ENCODE measurements at places on chromosomes 7 and 10.
A peak's percentile ranks its signal among the peaks of the same experiment; 100 is the strongest.

DNA sequence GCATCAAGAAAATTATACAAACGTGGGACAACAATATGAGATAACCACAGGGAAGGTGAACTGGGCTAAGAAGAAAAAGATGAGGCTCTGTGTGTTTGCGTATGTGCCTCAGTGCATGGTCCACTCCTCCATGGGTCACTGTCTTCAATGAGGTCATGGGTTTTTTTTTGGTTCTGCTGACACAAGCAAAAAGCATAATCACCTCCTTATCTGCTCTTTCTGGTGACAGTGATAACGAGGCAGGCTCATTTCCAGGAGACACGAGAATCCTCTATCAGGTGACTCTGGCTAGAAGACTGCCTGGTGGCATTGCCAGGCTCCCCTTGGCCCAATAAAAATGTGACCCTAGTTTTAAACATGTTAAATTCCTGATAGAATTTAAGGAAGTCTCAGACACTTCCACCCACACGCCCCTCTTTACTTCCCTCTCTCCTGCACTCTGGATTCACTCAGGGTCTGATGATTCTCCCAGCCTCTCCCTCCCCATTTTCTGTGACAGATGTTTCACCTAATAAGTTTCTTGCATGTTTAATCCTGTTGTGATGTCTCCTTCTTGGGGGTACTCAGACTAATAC, 35.3 kb upstream of the CDCA7L start:
- DNase-seq: no peak

GRCh38 chr10:125011171-125011925, 69.4 kb downstream of the ZRANB1 start:
- DNase-seq: no peak

GRCh38 chr7:113197274-113197673, 78.9 kb upstream of the SMIM30 start:
- DNase-seq: peak; percentile 82

DNA sequence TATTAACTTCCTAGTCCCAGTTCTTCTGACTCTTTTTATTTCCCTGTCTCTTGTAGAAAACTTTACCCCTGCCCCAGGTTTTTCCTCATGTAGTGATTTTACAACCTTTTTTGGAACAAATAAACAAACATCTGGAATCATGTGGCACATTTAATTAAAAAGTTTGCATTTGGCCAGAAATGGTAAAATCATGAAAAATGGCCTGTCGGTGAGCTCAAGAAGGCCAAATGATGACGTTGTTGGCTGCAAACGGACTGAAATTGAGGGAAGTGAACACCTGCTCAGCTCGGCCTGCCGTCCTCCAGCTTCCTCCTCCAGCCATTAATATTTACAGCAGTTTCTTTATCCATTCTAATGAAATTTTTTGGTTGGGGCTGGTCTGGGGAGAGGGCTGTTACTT, 902.8 kb downstream of the LRMDA start:
- DNase-seq: no peak

DNA sequence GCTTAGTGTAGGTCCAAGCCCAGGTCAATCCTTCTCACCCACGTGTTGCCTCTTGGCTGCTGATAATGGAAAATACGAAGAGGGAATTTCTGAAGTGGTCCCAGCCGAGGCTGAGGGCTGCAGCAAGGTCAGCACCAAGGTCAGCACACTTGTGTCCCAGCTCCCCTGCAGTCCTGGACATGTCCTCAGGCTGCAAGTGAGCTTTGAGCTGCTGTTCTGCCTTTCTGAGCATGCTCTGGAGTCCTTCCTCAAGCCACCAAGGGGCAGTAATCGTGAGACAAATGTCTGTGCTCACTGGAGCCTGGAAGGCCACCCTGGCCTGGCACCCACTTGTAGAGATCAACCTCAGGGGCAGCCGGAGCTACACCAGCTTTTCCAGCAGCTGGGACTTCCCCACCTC, 28.3 kb downstream of the DRGX start:
- DNase-seq: no peak

- peak; percentile 78 for DNase-seq
Measured at GRCh38 chr10:49089557-49090188, 25.6 kb downstream of the VSTM4 start.

DNA sequence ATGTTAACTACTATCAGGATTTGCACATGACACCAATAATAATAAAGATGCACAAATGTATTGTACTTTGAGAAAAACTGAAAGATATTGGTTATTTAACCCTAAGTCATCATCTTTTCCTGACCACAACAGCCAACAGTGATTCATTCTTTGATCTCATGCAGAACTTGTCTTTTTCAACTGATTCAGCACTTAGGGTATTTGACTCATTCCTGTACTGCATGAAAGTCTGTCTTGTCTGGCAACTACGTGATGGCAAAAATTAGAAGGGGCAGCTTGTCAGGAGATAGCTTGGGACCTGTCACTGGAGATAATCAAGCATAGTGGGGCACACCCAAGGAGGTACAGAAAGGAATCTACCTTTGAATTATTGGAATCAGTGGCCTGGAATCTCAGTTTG, 77.8 kb upstream of the LRRC17 start:
- DNase-seq: peak; percentile 78

DNA sequence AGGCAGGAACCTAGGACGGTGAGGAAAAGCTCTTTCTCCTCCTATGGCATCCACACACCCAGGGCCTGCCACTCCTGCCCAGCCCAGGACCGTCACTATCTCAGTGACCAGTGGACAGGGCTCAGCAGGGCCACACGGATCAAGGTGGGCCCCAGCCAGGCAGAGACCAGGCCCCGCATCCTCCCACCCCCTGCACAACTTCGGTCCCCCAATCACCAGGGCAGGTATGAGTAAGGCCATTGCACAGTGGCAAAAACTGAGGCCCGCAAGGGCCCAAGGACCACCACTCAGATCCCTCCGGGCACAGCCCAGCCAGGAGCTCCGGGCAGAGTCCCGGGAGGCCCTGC, 30.3 kb downstream of the OAT start:
- DNase-seq: no peak

DNA sequence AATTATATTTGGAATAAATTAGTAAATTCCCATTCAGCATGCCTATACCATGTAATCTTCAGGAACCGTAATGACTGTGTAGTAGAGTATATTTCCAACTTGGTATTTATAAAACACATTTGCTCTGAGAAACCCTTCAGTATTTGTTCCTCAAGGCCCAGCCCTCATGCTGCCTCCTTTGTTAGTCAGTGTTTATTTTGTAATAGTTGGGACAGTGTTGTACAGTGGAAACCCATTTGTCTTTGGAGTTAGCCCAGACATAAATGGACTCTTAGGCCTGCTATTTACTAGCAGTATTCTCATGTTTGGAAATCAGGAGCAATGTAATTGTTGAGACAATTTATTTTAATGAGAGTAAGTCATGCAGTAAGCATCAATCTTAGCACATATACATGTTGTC, 686.9 kb downstream of the AUTS2 start:
- no peak for DNase-seq

DNA sequence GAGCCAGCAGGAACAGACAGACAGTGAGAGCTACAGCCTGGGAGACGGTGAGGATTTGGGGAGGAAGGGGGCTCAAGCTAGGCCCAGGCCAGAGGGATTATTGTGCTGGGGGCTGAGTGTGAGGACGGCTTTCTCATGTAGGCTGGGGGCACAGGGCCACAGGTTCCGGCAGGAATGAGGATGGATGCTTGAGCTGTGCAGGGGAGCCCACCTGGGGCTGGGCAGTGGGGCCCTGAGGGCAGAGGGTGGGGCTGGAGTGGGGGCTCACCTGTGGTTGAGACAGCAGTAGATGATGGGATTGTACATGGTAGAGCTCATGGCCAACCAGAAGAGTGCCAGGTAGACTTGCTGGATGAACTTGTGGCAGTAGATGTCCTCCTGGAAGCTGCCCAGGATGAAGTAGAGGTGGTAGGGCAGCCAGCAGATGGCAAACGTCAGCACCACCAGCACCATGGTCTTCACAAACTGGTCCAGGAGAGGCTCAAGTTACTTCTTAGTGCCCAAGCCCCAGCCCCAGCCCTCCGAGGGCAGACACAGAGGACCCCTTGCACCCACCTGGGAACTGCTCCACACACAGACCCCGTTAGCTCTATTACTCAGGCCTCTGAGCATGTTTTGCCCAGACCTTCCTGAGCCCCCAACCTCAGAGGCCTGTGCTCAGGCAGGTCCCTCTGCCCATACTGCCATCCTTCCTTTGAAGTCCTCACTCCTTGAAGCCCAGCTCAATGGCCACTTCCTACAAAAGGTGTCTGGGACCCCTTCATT, 9.7 kb downstream of the TACR2 start:
- DNase-seq: no peak

GRCh38 chr10:2340831-2341647, 603.7 kb upstream of the ADARB2 start:
- no peak for DNase-seq

- DNase-seq: no peak
Measured at GRCh38 chr10:103822107-103822716, 33.2 kb downstream of the SH3PXD2A start.

- DNase-seq: no peak
Measured at GRCh38 chr7:158809596-158809995, 19.7 kb downstream of the ESYT2 start.

DNA sequence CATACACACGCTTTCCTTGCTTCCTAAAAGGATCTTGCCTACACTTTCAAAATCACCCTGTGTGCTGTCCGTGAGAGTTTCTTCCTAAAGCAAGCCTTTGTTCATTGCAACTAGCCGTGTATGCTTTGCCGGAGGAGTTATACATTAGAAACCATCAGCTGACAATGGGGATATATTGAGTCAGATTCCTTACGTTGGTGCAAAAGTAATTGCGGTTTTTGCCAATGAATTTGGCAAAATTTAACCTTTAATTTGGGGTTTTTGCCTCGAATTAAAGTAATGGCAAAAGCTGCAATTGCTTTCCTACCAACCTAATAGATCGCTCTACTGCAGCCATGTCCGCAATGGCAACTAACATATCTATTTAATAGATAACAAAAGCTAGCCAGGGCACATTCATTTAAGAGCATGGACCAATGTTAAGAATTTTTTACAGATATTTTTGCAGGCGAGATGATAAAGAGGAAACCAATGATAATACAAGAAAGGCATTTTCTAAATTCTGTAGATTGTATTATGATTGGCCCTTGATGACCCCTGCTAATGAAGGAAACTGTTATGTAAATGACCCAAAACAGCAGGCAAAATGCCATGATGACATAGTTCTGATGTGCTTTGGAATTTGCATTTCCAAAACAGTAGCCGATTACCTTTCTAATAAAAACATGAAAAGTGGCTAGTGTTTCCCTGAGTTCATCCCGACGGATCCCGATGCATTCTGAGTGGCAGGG, 184.8 kb upstream of the NRP1 start:
- DNase-seq: no peak

- no peak for DNase-seq
Measured at GRCh38 chr10:1708746-1709145, 28.6 kb downstream of the ADARB2 start.

DNA sequence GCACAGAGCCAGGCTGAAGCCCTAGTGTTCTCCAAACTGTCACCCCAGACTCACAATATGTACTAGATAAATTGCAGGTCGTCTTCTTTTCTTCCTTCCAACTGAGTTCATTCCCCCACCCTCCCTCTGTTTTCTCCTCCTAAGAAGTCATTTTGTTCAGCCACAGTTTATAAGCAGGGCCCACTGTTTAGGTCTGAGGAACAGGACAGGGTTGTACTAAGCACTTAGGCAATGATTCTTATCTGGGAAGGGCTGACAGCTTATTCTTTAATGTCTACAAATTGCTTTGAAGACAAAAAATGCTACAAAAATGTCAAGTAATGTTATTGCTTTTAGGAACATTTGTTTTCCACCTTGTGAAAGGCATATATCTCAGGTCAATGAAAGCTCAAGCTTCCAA, 59.1 kb downstream of the CDC123 start:
- DNase-seq: no peak

DNA sequence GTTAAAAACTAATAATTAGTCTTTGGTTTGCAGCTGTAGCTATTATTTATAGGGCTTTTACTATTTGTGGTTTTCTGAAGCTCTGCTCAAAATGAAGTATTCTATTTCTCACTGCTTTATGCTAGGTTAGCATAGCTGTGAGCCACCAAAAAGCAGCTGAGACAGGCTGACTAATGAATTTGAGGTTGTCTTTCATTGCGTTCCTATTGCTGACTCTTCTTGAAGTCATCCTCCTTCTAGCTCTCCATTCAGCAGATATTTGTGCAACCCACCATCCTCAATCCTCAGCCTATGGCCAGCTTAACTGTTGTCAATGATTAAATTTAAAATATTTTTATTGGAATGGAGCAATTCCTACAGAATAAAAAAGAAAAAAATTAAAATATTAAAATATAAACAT, 2.1 kb upstream of the RALA start:
- peak; percentile 74 for DNase-seq

GRCh38 chr7:40833888-40834234, 699.1 kb downstream of the SUGCT start:
- peak; percentile 63 for DNase-seq

GRCh38 chr7:19587291-19587690, 121.5 kb downstream of the POLR1F start:
- DNase-seq: no peak

GRCh38 chr10:36578306-36578705, 547.1 kb upstream of the ANKRD30A start:
- peak; percentile 37 for DNase-seq

DNA sequence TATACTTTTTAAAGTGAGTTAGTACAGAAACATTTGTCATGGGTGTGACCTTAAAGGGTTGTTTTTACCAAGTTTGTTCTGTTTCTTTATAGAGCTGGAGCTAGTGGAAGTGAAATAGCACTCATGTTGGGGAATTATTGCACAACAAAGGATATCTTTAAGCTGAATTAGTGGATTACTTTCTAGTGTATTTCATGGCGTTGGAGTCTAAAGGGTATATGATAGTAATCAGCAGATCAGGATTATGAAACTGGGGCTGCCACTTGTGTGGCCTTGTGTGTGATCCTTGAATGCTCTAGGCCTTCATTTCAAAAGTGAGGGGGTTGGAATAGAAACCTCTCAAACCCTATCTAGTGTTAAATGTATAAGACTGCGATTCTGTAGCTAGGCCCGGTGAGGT, 123.6 kb downstream of the LYZL1 start:
- peak; percentile 62 for DNase-seq
